ENCODE measurements at places on chromosomes 7 and 10.

DNA sequence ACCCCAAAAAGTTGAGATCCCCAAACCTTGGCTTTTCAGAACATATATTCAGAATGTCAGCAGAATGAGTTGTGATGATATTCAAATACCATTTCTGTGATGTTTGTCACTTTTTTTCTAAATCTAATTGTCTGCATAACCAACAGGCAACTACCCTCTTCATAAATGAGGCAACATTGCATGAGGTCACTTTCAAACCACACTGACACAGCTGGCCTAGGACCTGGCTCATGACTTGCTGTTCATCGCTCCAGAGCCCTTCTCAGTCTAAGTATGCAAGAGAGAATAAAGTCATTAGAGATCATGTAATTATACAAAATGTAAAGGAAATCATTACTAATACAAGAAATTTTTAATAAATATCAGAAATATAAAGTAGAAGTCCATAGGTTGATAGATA, 681.9 kb downstream of the GRM8 start:
- no peak for DNase-seq

GRCh38 chr7:129907122-129907736, 45.5 kb downstream of the UBE2H start:
- DNase-seq, result no peak

DNA sequence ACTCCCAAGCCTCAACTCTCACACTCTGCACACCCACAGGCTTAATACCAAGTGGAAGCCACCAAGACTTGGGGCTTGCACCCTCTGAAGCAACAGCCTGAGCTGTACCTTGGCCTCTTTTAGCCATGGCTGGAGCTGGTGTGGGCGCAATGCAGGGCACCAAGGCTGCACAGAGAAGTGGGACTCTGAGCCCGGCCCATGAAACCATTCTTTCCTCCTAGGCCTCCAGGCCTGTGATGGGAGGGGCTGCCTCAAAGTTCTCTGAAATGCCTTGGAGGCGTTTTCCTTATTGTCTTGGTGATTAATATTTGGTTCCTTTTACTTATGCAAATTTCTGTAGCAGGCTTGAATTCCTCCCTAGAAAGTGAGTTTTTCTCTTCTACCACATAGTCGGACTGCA, 276.6 kb downstream of the PAXIP1 start:
- DNase-seq, result no peak

- no peak for DNase-seq
Measured at GRCh38 chr10:3684891-3685290, 100.1 kb downstream of the KLF6 start.

- no peak for DNase-seq
Measured at GRCh38 chr7:18194616-18195015, 167.0 kb upstream of the PRPS1L1 start.

- DNase-seq, result no peak
Measured at GRCh38 chr7:23287612-23288011, 11.5 kb upstream of the MALSU1 start.

GRCh38 chr7:98165827-98166667, 45.2 kb upstream of the BHLHA15 start:
- no peak for DNase-seq

DNA sequence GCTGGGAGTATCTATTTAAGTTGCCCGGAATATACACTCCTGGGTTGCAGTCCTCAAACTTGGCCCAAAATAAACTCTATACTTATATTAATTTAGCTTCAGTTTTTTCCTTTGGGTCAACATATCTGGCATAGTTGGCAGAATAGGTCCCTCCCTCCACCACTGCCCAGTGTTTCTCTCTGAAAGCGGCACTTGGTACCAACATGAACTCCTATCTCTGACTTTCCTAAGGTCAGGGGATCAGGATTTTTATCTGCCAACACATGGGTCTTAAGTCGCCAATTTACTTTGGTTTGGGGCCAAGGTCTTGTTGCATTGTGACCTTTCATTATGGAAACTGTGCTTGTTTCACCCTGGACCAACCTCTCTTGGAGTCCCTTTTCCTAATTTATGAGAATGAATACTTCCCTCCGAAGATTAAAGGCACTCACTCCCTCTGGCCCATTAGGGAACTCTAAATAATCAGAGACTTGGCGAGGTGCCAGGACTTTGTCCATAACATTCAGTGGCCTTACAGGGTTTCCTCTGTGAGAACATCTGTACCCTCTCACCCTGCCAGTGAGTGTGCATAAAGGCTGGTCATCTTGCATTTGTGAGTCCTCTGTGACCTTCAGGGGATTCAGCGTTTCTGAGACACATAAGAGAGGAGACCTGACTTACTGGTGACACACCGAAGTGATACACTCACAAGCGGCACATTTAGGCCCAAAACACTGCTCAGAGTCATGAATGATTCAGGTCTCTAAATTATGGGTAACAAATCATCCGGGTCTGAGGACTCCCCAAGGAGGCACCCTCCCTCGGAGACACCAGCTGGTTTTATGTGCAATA, 19.7 kb upstream of the FKBP9 start:
- no peak for DNase-seq

DNA sequence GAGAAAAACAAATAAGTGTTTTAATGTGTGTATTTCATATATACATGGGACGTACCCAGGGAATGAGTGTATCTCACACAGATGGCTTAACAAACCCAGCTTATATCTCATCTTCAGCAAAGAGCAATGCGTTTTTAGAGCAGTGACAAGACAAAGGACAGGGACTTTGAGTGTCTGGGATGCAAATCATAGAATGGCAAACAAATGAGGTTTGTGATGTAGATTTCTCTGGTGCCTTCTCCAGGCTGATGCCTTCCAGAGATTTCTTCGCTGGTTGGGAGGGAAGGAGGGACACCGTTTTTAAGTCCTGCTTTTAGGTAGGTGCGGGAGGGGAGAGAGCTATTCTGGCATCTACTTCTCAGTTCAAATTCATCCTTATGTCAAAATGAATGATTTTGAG, 16.6 kb downstream of the LANCL2 start:
- DNase-seq, result no peak

DNA sequence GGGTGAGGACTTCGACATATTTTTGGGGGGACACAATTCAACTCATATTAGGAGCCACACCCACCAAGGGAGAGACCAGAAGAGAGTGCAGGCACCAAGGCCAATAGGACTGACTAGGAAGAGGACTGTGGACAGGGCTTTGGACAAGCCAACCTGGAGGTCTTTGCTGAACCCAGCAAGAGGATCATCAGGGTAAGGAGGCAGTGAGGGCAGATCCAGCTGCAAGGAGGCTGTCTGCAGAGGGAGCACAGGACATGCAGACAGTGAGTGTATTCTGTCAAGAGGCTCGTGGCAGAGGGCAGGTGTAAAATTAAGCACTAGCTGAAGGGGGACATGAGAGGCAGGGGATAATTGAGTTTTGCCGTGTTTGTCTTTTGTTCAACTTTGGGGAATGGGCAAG, 83.4 kb upstream of the MGMT start:
- DNase-seq, result no peak

- no peak for DNase-seq
Measured at GRCh38 chr10:78811174-78811573, 257.6 kb upstream of the ZMIZ1 start.

DNA sequence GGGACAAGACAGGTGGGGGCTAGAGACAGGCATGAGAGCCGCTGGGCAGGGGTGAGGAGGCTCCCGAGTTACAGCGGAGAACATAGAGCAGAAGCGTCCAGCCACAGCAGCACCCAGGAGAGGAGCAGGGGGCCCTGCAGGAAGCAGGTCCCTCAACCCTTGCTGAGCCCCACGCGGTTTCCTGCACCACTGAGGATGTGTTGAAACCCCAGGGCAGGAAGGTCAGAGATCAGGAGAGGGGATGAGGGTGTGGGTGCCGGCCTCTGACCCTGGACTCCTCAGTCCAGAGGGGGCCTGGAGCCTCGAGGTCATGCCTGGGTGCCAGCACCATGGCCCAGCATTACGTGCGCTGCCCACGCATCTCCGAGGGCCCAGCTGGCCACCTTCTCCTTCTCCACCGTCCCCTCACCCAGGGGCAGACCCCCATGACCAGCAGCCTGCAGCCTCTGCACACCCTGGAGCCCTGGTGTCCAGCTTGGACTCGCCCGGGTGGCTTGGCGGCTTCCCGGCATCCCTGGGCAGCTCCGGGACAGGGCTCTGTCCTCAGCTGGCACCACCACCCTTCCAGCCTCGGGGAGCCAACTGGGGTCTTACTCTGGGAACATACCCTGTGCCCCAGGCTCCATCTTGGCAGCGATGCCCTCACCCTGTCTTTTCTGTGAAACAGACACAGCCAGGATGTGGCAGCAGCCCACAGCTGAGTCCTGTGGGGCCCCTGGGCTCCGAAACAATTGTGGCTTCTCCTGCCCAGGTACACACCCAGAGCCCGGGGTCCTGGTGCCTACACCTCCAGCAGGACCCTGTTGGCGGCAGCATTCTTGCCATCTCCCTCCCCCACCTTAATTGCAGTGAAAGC, 52.0 kb downstream of the STK32C start:
- no peak for DNase-seq

GRCh38 chr7:78052112-78052511, 253.5 kb downstream of the PHTF2 start:
- DNase-seq, result no peak

GRCh38 chr10:63630931-63631680, 109.9 kb downstream of the REEP3 start:
- DNase-seq, result no peak

GRCh38 chr10:131242007-131242406, 69.5 kb downstream of the TCERG1L start:
- no peak for DNase-seq

GRCh38 chr10:102240467-102241031, 763 bp downstream of the PITX3 start:
- DNase-seq, result no peak

GRCh38 chr10:3229815-3230214, 57.2 kb upstream of the PITRM1 start:
- no peak for DNase-seq

DNA sequence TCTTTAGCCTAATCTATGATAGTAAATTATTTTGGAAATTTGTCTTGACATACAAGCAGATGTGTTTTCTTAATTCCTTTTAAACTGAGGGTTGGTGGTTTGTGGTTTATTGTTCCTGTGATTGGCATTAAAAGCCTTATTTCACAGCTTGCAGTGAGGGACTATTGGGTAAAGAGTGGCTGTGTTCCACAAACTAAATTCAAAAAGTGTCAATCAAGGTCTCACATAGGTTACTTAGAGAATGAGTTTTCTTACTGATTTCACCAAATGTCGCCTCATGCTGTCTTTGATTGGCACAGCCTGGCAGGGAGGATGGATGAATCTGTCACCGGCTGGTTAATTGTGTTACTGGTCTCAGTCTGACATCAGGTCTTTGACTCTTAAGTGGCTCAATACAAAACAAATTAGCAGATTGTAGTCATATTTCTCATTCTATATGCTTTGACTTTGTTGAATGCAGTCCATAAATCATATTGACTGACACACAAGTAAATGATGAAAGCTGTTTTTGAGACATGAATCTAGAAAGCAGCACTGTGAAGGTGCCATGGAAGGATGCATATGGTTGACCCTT, 66.8 kb upstream of the CYP26C1 start:
- DNase-seq, result no peak

DNA sequence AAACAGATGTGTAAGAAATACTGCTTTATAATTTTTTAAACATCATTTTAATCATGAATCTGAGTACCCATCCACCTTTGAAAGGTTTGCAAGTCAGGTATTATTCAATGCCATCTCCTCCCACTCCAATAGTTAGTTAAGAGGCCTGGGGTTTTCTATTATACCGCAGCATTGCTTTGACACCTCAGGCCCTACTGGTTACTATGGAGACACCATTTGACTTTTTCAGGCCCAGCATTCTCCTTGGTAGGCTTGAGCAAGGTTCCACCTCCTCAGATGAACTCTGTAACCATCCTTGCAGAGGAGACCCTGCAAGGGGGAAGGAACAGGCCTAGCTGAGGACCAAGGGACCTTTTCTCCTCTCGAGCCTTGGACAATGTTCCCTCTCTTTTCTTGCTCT, 326.9 kb upstream of the NPSR1 start:
- no peak for DNase-seq

DNA sequence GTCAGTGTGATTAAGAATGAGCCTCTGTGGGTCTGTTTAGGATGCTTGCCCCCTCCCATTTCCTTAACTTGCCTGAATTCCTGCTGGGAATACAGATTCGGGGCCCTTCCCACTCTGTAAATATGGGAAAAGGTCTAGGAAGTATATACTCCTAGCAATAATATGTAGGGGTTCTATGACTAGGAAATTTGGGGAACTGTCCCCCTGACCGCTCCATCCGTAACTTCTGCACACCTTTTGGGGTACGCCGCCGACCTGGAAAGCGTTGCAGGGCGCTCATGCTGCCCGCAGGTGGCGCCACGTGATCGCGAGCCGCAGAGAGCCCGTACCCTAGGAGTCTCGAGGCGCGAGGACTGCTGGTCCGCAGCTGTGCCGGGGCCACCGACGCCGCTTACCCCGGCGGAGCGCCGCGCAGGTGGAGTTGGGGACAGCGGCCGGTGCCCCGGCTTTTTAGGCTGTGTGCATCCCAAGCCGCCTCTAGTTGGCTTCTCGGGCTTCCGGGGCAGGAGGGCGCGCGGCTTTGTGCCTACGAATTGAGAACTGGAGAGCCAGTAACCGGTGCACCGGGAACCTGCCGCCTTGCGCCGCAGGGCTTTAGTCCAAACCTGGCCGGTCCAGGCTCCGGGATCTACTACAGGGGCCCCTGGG, 656 bp upstream of the CNNM2 start:
- DNase-seq, result peak; percentile 18

DNA sequence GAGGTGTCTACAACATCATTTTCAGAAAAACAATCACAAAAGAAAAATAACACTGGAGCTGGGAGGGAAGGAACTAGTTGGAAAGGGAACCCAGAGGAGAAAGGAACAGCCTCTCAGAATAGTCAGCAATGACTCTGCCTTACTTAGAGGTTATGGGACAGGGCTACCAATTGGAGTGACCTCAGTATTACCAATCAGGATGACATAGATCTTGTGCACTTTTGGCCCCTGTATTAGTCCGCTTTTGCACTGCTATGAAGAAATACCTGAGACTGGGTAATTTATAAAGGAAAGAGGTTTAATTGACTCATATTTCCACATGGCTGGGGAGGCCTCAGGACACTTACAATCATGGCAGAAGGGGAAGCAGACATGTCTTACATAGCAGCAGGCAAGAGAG, 99.7 kb upstream of the SDK1 start:
- no peak for DNase-seq

DNA sequence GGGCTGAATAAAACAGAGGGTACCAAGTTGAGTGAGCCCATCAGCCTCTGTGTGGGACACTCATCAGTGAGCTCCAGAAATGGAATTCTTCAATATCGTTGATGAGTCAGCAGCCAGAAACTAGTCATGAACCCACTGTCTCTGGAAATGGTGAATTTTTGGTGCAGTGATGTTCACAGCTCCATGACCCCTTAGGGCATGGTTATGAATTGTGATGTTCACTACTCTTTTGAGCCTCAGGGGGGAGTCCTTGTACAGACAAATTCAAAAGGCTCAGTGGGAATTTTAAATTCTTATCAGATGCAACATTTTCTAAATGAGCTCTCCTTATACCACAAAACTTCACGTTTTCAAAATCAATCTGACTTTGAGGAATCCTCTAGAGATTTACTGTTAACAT, 335.7 kb downstream of the PHTF2 start:
- DNase-seq, result peak; percentile 13
